Esophagus squamous epithelium (tissue), 5 donors: ENCODE measurements at places on chromosomes 3 and 15.

- DNase-seq: no peak
These were observed 8.8 kb downstream of the RBP1 start for GRCh38 chr3:139530717-139531116.

GRCh38 chr3:45944830-45945620 is 1.8 kb downstream of the CXCR6 start:
- DNase-seq: no peak

- DNase-seq: no peak
These were observed 592.0 kb downstream of the ZNF385D start for GRCh38 chr3:21158861-21159542.

- no peak for DNase-seq
These were observed 1.9 kb downstream of the VGLL4 start for GRCh38 chr3:11641683-11642430.

- no peak for DNase-seq
These were observed 19.1 kb downstream of the DNAJB8 start for GRCh38 chr3:128447561-128448013.

DNA sequence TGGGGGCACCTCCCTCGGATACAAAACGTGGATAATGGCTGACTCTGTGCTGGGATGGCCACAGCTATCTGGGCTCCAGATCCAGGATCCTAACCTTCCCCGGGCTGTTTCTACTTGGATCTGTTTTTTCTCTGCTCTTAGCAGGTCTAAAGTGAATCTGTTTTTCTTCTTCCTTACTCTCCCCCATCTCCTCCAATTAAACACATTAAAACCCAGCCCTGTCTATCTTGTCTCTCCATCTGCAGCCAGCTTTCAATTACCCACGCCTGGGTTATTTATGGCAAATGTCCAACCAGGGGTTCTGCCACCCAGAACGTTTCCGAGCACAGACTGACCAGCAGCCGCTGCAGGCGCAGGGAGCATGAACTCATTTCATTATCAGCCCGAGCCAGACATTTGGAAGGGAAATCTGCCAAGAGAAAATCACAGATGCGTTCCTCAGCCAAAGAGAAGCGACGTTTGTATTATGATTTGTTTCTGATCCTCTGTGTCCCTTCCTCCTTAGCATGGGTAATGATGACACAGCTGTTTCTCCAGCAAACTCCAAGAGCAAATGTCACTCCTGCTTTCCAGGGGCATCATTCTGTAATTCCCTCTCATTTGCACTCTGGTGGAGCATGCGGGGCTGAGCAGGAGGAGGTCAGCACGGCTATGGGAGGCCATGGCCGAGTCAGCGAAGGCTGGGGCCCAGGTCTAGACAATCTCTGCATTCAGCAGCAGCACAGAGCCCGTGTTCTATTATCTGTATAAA is 42.0 kb downstream of the UMPS start:
- no peak for DNase-seq

DNA sequence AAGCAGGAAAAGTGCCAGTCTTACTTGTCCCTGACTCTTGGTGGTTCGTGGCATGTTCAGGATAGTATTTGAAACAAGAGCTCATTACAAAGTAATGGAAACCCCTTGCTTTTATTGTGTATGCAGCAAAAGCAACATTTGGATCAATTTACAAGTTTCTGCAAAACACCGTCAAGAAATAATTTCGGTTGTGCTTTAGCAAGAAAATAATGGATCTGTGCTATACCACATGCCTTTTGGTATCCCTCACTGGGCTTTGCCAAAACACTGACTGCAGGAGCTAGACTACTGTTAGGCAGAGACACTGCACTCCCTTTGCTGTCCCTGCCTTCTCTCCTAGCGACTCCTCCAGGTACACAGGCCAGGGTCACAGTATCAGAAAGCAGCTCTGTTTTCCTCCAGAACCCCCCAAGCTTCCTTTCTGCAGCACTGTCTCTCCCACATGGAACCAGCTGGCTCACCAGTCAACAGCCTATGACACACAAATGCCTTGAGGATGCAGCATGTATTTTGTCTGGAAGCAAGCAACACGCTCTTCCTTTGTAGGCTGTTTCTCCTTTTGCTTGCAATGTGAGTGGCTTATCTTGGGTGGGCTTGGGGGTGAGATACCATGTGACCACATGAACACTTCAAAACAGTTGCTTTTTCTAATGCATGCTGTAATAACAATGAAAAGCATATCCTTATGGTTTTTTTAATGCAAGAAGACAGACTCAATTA is 111.4 kb downstream of the PGPEP1L start:
- no peak for DNase-seq

DNA sequence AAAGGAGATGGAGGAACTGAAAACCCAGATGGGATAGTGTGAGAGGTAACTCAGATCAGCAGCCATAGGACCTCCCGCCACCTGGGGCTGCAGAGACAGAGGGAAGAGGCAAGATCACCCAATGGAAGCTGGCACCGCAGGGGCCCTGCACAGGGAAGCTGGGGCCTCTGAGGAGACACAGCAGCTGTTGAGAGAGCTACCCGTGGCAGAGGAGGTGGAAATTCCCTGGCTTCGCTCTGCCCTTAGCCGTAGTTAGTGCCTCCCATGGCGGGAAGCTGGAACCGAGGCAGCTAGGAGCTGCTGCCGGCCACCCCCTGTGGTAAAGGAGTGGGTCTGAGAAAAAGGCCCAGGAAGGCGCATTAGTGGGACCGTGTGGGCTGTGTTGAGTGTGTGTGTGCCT is 18.0 kb upstream of the PLXNA1 start:
- DNase-seq: no peak

DNA sequence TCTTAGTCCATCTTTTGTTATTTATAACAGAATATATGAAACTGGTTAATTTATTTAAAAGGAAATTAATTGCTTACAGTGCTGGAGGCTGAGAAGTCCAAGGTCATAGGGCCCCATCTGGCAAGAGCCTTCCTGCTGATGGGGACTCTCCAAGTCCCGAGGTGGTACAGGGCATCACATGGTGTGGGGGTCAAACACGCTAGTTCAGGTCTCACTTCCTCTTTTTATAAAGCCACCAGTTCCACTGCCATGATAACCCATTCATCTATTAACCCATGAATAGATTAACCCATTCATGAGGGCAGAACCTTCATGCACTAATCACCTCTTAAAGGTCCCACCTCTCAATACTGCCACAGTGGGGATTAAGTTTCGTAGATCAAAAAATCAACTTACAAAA is 659.3 kb downstream of the NAALADL2 start:
- no peak for DNase-seq

DNA sequence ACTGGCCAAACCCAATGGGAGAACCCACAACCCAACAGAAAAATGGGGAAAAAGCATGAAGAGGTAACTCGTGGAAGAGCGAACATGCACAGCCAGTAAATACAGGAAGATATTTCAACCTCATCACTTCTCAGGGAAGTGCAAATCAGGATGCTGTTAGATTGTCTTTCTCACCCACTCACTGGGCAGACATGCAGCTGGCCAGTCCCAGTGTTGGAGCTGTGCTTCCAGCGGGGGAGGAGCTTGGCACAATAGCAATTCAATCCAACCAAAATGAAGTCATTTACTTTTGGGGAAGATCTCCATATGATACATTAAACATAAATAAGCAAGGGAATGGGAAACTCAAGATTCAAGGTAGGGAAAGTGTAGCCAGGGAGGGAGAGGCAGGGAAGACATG is 12.1 kb downstream of the WNT7A start:
- no peak for DNase-seq

DNA sequence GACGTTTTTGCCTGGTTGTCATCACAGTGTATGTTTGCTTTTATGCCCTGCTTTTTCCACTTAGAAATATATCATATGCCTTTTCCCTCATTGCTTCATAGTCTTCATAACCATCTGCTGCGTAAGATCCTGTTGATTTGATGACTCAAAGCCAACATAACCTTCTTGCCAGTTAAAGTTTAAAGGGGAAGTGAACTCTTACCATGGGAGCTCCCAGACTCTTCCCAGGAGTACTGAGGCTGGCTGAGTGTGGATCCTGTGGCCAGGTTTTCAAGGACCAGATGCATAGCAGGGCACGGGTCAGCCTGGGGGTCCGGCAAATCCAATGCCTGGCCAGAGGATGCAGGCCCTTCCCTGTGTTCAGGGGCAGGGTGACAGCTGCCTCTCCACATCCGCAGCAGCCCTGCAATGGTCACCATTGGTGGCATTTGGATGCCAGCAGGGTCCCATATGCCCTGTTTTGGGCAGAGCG is 42.0 kb upstream of the SACM1L start:
- DNase-seq: no peak

- DNase-seq: no peak
These were observed 769.5 kb downstream of the GRM7 start for GRCh38 chr3:7630351-7630911.

GRCh38 chr3:169913323-169913722 is 2.0 kb downstream of the SAMD7 start:
- DNase-seq: no peak

DNA sequence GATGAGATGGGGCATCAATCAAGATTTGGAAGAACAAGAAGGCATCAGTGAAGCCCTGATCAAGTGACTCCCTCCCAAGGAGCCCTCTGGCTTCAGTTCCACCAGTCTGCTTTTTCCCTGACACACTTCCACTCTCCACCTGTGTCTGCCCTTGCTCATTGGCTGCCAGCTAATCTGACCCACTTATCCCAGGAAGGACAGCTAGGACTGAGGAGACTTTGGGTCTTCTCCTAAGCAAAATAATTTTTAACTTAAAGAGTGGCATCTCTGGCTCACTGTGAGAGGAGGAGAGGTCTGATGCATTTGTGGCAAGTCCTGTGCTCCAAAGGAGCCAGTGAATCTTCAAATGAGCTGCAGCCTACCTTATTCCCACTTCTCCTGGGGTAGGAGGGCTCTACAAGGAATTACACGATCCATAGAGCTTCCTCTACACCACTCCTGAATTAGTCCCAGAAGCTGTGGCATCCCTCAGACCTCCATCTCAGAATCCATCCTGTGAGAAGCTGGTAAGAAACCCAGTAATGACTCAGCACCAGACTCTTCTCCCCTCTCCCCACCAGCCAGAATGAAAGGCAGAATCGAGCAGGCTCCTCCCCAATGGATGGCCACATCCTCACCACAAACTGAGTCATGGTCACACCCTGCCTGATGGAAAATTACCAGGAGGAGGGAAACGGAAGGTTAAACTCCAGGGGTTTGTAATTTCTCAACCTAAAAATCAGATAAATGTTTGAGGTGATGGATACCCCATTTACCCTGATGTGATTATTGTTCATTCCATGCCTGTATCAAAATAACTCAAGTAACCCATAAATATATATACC is 6.3 kb upstream of the PKM start:
- DNase-seq: no peak

DNA sequence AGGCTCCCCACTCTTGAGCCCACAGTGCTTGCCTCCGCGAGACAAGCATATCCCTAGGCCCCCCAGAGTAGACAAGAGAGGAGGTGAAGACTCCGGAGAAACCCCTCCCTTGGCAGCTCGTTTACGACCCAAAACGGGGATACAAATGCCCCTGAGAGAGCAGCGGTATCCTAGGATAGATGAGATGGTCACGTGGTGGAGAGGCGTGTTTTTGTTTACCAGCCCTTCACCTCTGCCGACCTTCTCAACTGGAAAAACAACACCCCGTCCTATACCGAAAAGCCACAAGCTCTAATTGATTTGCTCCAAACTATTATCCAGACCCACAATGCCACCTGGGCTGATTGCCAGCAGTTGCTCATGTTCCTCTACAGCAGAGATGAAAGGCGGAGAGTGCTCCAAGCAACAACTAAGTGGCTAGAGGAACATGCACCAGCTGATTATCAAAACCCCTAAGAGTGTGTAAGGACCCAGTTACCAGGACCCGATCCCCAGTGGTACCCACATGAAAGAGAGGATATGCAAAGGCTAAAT is 99.5 kb upstream of the OSBPL11 start:
- DNase-seq: no peak

DNA sequence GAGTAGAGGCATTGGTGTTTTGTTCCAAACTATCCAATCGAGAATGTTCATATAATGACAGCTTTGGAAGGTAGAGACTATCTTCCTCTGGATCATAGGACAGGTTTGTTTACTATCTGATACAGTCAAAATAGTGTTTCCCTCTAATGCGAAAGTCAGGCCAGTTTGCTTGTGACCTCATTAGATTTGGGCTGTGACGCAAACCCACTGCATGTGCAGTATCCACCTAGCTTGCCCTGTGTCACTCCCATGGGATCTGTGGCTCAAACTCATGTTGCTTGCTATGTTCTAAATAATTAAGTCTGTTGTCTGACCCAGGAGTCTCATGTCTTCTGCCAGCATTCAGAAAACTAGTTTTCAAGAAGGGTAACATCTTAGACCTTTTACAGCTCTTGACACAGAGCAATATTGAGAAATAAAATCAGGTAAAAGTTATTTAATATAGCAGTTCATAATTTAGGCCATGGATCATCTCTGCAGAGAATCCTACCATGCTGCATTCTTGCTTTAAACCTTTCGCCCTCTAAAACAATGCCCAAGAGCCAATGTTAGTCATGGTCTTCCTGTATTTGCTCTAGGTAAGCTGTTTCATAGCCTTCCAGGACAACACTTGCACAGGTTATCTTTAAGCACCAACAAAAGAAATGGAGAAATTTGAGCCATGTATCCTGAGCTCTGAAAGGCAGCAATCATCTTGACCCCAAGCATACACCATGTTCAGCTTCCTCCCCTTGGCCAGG is 26.4 kb downstream of the NIT2 start:
- no peak for DNase-seq

DNA sequence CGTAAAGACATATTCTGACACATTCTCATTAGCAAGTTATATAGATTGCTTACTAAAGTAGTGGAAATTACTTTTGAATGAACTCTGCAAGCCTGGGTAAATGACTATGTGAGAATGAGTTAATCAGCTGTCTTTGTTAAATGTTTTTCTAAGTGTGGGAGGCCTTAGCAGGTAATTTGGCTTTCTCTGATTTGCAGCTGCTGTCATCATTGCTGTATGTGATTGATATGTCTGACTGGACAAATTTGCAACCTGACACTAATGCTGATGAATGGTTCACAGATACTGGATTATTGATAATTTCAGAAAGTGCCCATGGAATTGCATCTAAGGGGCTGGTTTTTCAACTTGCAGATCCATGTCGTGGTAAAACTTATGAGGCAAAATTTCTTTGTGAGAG is 372.2 kb upstream of the SGO1 start:
- no peak for DNase-seq

GRCh38 chr3:14143271-14144225 is 18.7 kb downstream of the TMEM43 start:
- no peak for DNase-seq

DNA sequence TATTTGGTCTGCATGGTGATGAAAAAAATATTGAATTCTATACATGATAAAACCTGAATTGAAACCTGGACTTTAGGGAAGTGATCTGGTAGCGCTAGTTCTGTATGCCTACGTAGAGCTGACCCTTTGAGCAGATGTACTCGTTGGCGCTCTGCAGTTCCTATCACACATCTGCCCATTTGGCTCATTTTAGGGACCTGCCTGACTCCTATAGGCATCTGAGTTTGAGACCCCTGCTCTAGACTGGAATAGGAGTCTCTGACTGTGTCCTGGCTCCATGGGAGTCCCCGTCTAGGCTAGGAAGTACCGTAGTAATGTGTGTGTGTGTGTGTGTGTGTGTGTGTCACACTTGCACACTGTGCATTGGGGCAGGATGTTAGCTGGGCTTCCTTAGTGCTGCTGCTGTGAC is 21.2 kb downstream of the STARD5 start:
- DNase-seq: no peak

- DNase-seq: no peak
These were observed 771.4 kb downstream of the TUSC7 start for GRCh38 chr3:117480972-117481371.

GRCh38 chr3:64763980-64764379 is 76.2 kb upstream of the ADAMTS9 start:
- DNase-seq: no peak

- DNase-seq: no peak
These were observed 93.0 kb downstream of the NFKBIZ start for GRCh38 chr3:101942356-101942755.
